ENCODE measurements at places on chromosomes 1 and 21.

DNA sequence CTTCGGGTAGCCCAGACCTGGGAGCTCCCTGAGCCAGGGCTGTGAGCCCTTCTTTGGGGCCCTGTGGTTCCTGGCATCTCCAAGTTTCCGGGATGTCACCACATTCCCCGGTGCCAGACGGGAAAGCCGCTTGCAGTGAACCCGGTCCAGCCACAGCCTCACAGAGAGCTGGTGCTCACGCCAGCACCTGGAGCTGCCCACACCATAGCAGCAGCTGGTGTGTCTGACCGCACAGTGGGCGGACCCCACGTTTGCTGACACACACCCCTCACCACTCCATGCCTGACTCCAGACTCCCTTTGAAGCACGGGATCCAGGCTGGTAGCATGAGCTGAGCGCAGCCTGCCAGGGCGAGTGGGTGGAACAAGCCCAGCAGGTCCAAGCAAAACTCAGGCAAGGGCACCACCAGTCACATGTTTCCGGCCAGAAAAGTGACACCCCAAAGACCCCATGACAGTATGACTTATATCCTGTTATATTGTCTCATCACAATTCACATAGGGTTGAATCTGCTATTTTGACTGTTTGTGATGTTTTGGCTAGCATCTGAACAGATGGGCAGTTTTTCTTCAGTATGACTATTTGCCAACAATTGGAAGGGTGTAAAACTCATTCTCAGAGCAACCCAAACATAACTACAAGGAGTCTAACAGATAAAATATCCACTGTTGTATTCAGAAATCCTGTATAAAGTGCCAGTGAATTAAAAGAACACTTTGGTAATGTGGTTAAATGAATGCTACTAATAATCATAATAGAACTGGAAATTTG lies 285.4 kb downstream of the SMYD3 start:
- DNase-seq = no peak

DNA sequence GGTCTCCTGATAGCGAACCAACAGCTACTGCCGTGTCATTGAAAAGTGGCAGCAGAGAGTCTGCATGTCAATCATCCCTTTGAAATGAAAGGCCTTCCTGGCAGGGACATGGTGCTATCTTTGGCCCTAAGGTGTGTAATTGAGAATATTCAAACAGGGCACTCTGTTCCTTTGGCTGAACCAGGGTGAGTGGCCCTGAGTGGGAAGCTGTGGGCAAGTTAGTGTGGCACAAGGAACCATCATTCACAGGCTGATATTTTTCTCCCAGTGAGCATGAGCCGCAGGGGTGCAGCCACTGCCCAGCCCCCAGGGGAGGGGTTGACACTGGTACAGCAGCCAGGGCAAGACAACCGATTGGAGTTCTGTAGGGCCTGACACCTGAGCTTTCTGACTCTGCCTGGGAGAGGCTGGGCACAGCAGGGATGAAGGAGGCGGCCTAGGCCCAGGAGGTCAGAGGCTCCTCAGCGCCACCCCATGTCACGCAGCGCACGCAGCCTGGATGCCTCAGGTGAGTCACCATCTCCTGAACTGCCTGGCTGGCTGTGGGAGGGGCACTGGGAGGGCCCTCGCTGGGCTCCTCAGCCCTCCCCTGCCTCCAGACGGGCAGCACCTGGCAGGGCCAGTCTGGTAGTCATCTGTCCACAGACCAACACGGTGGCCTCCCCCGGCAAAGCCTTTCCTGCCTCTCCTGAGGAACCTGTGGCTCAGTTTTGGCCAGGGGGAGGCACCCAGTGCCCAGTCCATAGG lies 13.2 kb downstream of the QSOX1 start:
- DNase-seq = no peak

DNA sequence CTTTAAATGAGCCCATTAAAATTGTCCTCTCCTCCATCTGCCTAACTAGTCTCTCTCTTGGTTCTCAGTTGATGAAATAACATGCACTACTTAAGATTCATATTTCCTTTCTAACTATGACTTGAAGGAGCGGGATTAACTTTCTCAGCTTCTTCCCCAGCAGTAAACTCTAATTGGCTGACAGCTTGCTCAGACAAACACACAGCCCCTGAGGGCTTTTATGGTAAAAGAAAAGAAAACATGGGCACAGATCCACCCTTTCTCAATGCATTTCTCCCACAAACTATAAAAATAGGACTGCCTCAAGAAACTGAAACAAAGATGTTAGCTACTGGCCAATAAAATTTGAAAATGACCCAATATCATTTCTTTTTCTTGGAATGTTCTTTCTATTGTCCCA lies 703.1 kb downstream of the ADGRL2 start:
- no peak for DNase-seq

- DNase-seq = peak; percentile 46
These were observed 57.8 kb downstream of the EDARADD start for GRCh38 chr1:236451796-236452373.

DNA sequence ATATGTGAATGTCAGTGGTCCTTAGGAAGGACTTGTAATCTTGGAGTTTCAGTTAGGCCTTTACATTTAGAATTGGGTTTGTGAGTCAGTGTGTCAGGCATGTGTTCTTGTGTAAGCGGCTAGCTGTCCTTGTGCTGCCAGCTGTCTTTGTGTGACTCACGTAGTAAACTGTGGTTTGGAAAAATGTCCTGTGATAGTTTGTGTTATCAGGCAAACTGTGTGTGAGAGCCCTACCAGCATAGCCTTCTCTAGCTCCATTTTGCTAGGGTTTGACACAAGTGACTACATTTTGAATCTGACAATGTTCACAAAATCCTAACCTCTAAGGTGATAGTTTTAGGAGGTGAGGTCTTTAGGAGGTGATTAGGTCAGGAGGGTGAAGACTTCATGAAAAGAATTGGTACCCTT lies 6.9 kb upstream of the SLC35D1 start:
- DNase-seq = no peak

DNA sequence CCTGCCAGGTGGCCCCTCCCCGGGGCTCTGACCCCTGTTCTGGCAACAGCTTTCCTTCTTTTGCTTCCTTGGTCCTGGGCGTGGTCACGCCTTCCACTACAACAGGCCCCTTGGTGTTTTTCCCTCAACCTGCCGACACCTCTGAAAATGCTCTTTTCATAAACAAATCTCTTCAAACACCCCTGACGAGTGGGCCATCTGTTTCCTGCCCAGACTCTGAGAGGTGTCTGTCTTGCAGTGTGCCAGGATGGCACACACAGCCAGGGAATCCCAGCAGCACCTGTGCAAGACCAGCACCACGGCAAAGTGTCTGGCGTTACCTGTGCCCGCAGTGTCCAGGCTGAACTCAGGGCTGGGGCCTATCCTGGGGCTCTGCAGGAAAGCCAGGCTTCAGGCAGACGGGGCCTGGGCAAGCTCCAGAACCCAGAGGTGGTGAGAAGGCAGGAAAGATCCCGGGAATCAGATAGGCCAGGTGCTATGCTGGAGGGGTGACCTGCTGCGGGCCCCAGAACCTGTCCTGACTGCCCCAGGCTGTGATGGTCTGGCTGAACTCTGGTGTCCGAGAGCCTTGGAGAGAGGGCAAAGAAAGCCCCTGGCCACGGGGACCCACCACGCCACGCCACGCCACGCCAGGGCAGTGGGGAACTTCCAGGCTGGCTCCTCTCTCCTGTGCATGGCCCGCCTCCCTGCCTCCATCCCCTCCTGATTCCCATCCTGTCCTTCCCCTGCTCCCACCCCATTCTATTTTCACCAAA lies 88.9 kb downstream of the SIK1 start:
- no peak for DNase-seq

- DNase-seq = no peak
These were observed 147.1 kb downstream of the CNIH3 start for GRCh38 chr1:224763126-224763775.

DNA sequence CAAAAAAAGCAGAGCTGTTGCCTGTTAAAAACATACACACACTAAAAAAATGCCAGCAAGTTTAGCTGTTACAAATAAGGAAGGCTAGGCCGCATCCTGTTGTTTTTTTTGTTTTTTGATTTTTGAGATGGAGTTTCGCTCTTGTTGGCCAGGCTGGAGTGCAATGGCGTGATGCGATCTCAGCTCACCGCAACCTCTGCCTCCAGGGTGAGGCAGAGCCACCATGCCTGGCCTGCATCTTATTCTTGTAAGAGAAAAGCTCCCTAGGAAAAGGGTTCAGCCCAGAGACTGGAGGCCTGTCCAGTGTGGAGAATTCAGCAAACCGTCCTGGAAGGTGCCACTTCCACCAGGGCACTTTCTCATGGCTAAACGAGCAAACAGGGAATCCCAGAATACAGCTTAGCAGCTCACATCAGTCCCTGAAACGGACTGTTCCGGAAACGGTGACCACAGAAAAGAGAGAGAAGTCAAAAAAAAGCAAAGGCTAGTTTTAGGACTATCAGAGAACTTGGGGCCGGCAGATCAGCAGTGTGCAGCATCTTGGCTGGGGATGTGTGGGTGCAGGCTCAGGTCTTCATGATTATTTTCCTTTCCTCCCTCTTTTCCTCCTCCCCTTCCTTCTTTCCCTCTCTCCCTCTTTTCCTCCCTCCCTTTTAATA lies 283.6 kb downstream of the AJAP1 start:
- DNase-seq = no peak

DNA sequence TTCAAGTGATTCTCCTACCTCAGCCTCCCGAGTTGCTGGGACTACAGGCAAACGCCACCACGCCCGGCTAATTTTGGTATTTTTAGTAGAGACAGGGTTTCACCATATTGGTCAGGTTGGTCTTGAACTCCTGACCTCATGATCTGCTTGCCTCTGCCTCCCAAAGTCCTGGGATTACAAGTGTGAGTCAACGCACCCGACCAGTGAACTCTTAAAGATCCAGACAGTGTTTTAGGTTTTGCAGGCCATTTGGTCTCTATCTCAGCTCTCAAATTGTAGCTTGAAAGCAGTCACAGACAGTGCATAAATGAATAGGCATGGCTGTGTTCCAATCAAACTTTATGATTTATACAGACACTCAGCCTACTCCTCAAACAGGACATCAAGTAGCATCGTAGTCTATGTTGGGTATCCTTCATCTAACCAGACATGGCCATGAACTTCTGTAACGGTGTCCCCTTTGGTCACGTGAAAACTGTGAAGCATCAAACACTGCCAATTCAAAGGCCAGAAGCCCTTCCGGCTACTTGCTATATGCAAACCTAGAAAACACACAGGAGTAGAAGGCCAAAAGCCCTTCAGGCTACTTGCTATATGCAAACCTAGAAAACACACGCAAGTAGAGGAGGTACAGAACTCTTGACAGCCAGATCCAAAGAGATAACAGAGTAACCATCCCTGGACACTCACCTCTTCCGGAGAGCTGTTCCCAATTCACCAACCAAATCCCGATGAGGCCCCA lies 3.1 kb downstream of the FUCA1 start:
- DNase-seq = no peak

DNA sequence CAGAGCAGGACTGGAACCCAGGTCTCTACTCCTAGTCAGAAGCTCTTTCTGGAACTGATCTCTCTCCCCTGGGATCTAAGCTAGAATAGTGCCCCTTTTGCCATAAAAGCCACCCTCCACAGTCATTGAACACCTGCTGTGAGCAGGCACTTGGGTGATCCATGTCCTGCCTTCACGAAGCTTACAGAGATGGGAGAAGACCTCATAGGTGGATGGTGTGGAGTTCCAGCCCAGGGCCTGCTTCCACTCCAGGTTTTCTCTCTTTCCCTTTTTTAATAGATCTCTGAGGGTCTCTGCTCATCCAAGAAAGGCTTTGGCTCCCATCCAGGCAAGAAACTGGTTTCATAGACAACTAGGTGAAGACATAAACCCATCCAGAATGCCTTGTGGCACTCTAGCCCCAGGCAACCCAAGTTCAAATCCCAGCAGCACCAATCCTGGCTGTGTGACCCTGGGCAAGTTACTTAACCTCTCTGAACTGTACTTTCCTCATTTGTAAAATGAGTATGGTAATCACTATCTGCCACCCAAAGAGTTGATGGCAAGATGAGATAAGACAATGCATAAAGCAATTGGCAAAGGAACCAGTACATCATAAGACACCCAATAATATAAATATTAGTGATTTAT lies 46.4 kb upstream of the TMEM51 start:
- no peak for DNase-seq

- no peak for DNase-seq
These were observed 43.0 kb downstream of the KDM1A start for GRCh38 chr1:23062271-23062670.

- no peak for DNase-seq
These were observed 102.7 kb upstream of the CD55 start for GRCh38 chr1:207218512-207219362.

DNA sequence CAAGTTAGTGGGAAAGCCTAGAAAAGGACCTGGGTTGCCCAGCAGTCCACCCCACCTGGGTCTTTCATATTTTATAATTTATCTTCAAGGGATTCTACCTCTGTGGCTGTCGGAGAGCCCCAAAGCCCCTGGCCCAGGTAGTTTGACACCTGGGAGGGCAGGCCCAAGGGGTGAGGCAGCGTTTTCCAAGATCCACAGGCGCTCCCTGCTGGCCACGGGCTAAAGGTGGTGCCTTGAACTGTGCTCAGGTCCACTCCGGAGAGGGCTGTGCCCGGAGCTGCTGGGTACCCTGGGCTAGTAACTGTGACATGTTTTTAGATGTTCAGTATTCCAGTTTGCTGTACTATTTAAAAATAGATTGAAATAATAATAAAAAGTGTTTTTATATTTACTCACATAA lies 37.2 kb upstream of the CRNN start:
- DNase-seq = no peak

GRCh38 chr1:25526753-25527152 lies 16.7 kb upstream of the LDLRAP1 start:
- DNase-seq = no peak

DNA sequence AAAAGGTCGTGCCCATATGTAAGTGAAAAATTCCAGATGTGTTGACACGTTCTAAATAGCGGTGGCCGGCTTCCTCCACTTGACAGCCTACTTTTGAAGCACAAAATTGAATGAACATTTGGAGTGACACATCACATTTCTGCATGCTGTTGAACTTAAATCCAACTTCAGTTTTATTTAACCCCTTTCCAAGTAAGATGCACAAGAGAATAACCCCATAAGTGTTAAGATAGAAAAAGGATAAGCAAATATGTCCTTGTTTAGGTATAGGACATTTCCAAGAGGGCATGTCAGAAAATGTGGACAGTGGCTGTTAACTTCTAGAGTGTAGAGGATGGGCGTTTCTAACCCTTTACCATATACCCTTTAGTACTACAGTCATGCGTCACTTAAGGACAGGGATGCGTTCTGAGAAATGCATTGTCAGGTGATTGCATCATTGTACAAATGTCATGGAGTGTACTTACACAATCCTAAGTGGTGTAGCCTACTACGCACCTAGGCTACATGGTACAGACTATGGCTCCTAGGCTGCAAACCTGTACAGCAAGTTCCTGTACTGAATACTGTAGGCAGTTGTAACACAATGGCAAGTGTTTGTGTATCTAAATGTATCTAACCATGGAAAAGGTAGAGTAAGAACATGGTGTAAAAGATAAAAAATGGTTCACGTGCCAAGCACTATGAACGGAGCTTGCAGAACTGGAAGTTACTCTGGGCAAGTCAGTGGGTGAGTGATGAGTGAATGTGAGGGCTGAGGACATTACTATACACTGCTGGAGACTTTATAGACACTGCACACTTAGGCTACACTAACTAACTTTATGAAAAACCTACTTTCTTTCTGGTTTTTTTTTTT lies 9.3 kb upstream of the FAM89A start:
- no peak for DNase-seq

GRCh38 chr1:220556641-220557040 lies 28.7 kb downstream of the MARK1 start:
- no peak for DNase-seq

- no peak for DNase-seq
These were observed 127.3 kb upstream of the APP start for GRCh38 chr21:26297851-26298250.

Measured in Kasumi-1 (cell line).